Fibroblast of skin of back (primary cell): ENCODE measurements at places on chromosomes 11 and 22.

- DNase-seq, result no peak
Measured at GRCh38 chr11:107719557-107720302, 7.9 kb upstream of the SLN start.

DNA sequence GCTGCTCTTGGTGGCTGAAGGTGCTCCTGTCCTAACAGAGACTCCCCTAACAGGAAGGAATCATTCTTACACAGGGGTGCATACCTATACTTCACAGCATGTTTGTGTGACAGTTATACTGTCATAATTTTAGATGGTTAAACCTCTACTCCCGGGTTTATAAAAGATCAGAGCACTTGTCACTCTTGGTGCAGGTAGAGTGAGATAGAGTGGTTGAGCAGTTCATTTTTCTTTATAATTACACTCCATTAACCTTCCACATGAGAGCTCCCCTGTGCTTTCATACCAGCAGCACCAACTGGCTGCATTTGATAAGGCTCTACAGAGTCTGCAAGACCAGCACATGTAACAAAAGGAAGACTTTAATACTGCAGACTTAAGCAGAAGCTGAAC is 72.9 kb downstream of the LARGE2 start:
- DNase-seq, result no peak

DNA sequence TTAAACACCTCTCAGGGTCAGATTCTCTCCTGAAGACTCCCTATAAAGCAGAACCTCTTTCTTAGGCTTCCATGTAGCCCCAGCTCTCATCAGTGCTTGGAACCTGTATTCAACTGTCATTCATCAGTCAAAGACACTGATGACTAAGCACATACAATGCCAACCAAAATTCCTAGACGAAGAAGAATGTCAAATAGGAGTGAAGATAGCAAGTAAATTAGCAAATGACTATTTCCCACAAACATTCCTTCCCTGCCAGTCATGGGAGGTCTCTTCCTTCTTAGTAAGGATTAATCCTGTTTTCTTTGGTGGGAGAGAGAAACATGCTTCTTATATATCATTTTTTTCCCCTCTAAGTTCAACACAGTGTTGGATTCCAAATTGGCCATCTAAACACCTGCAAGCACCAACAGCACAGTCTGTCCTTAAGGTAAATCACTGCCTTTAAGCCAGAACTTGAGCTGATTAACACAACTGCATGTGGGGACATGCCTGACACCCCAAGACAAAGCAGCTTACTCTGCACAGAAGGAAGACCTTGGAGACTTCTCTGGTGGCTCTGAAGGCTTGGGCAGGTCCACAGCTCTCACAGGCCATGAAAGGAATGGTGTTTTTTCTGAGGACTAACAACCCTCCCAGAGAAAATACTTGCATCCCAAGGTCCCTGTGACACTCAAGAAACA is 47.5 kb upstream of the ME3 start:
- DNase-seq, result peak; percentile 99

DNA sequence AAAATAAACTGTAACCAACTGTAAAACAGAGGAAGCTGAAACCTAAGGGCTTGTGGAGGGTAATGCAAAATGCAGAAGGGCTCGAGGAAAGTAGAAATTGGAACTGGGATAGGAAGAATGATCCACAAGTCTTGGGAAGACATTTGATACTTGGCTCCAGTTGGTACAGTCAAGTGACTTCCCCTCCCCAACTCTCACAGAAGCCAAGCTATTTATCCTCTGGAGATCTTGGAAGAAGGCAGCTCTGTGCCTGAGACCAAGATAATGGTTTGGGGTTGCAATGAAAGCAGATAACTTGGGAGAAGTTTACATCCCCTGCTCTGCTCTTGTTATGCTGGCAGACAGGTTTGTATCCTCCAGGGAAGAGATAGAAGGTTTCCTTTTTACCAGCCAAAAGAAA is 198.9 kb upstream of the ZC3H12C start:
- no peak for DNase-seq

GRCh38 chr11:123581651-123582399 is 72.6 kb downstream of the SCN3B start:
- no peak for DNase-seq

- no peak for DNase-seq
Measured at GRCh38 chr22:39808081-39808480, 85.5 kb downstream of the ENTHD1 start.

GRCh38 chr22:36881504-36882245 is 20.9 kb downstream of the NCF4 start:
- DNase-seq, result no peak

DNA sequence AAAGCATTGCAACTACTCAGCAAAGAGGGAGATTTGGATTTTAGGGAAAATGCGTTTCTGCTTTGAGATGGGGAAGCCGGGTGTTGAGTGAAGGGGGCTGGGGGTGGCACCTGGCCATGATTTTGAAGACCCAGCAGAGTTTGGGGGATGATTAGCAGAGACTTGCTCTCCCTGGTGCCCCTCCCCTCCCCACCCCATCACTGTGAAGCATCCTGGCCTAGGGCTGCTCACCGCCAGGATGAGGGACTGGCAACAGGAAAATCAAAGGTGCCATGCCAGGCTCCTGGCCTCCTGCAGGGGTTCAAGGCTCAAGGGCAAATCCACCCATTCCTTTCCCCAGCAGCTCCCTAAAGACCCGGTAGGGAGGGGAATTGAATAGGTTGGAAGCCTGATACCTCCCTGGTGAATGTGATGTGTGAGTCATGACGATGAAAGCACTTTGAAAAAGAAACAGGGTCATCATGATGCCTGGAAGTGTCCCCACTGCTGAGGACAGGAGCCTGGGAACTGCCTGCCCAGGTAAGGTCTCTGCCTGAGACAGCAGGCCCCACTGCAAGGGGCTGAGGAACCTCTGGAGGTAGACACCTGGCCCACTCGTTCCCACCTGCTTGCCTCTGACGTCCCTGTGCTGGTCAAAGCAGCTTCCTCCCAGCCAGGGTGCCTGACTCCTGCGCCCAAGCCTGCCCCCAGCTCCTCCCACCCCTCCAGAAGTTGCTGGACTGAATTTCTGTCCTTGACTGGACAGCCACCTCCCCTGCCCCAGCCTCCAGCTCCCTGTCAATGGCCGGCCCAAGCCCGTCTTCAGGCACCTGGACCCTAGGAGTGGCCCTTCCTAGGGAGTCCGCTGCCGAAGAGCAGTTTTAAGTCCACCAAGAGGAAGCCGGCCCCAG is 1.7 kb downstream of the CHST1 start:
- peak; percentile 37 for DNase-seq

GRCh38 chr11:61769169-61769920 is 16.9 kb downstream of the MYRF start:
- DNase-seq, result peak; percentile 19

GRCh38 chr11:32062540-32062939 is 28.3 kb upstream of the RCN1 start:
- DNase-seq, result no peak

- no peak for DNase-seq
Measured at GRCh38 chr11:77529685-77530084, 55.8 kb upstream of the PAK1 start.

GRCh38 chr11:95895815-95896214 is 28.1 kb downstream of the MTMR2 start:
- DNase-seq, result no peak

- peak; percentile 75 for DNase-seq
Measured at GRCh38 chr22:18056161-18056666, 21.6 kb upstream of the PEX26 start.

DNA sequence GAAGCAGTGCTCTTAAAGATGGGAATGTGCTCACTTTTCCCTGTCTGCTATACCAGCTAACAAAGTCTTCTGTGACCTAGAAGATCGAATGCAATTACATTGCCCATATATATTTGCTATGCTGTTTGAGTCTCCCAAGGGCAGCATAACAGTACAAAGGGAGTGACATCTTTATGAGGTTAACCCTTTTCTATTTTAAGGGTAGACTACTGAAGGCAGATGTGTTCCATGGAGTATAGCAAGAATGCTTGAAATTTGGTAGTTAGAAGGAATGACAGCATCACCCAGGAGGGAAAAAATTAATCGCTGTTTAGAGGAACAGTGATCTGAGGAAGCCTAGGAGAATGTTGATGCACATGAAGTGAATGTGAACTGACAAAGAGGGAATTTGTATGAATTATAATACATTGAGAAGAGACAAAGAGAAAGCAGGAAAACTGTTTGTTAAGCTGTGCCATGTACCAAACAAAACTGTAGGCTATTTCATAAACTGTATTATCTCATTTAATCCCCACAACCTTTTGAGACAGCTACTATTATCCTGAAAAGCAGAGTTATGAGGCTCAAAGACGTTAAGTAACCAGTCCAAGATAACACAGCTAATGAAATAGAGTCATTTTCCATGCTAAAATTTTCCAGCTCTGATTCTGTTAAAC is 13.0 kb downstream of the MAML2 start:
- DNase-seq, result peak; percentile 52

- DNase-seq, result peak; percentile 90
Measured at GRCh38 chr11:118918128-118918685, 7.5 kb downstream of the BCL9L start.

GRCh38 chr11:102810950-102811660 is 13.1 kb upstream of the MMP1 start:
- peak; percentile 40 for DNase-seq

DNA sequence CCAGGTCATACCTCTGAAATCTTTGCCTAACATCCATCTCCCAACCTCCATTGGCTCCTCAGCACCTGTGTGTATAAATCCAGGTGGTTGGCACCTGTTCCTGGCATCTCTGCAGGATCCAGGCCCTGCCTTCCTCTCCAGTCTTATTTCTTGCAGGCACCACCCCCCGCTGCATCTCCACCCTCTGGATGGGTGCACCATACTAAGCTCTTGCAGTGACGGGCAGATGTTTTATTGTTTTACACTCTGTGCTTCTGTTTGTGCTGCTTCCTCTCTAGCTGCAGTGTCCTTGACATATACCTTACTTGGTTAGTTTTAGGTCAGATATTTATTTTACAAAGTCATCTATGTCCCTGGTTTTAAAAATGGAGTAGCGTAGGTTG is 102.6 kb downstream of the TBC1D22A start:
- DNase-seq, result no peak

- DNase-seq, result peak; percentile 56
Measured at GRCh38 chr11:45145379-45146071, 914 bp upstream of the PRDM11 start.

- DNase-seq, result no peak
Measured at GRCh38 chr22:30823015-30823370, 128.3 kb downstream of the OSBP2 start.

DNA sequence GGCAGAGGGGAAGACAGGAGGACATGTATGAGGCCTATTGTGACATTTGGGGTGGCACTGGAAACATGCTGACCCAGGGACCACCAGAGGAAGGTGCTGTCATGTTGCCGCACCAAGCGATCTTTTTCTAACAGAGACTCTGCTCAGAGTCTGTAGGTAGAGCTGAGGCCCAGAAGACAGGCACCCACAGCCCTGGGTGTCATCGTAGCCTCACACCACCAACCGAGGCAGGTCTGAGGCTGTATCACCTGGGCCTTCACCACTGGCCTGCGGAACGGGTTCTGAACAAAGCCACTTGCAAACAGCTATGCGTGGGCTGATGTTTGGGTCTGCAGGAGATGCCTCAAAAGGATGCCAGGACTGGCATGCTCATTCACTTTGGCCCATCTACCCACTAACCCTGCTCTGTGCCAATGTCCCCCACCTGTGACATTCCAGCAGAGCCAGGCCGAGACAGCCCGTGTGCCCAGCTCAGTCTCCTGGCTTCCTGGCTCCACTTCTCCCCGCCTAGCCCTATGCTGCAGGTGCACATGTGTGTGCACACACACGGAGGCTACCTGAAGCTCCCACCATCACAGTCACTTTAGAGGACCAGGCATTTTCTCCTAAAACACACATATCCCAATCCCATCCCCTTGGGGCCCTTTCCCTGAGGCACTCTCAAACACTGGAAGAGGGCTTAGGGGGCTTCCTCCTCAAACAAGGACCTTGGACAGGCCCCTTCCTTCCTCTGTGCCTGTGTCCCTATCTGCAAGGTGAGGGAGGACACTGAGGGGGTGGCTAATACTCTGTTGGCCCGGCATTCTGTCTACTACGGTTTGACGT is 3.6 kb downstream of the TRIM29 start:
- DNase-seq, result no peak

- no peak for DNase-seq
Measured at GRCh38 chr11:112880495-112880894, 80.7 kb upstream of the NCAM1 start.

DNA sequence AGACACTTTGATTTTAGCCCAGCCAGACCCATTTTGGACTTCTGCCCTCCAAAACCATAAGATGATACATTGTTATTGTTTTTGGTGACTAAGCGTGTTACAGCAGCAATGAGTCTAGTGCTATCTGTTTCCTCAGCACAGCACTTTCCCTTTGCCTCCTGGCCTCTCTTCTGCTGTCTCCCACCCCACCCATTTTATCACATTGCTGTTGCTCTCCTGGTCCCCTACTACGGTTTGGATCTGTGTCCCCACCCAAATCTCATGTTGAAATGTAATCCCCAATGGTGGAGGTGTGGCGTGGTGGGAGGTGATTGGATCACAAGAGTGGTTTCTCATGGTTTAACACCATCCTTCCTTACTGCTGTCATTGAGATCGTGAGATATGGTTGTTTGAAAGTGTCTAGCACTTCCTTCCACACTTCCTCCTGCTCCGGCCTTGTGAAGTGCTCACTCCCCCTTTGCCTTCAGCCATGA is 59.8 kb upstream of the CD82 start:
- peak; percentile 87 for DNase-seq

GRCh38 chr22:27393371-27393770 is 408.2 kb downstream of the MN1 start:
- no peak for DNase-seq

DNA sequence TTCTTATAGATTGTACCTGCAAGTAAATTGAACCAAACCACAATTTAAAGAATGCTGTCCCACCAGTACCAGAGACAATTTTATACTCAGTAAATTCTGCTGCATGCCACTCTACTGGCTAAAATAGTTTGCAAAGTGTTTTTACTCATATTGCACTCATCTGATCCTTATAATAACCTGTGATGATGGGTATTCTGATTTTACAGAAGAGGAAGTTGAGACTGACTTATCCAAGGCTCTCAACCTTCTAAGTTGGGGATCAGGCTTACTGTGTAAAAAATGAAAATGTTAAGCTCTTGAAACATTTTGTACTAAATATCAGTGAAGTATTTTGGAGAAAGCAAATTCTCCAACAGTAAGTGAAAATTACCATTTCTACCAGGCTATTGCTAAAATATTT is 37.9 kb downstream of the RNF169 start:
- DNase-seq, result no peak

DNA sequence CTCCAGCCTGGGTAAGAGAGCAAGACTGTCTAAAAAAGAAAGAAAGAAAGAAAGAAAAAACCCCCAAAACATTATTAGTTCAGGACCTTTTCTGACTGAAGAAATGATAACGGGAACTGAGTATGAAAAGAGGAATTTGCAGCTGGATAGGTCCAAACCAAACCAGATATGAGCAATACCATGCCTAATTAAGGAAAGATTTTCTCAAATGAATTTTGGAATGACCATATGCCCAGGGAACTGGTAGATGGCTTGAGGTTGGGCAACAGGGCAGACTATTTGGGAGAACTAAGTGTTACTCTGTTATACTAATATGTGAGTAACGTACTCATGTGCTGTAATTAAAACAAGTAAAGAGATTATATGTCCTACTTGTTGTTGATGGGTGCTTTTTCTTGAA is 186.1 kb downstream of the TMEM135 start:
- DNase-seq, result no peak

GRCh38 chr11:72850832-72851231 is 36.6 kb downstream of the ATG16L2 start:
- DNase-seq, result no peak

- no peak for DNase-seq
Measured at GRCh38 chr11:30174265-30175020, 56.4 kb upstream of the FSHB start.

- no peak for DNase-seq
Measured at GRCh38 chr11:116130122-116130521, 625.9 kb upstream of the CADM1 start.

GRCh38 chr11:39780131-39780530 is 1679.3 kb downstream of the LRRC4C start:
- no peak for DNase-seq
